ENCODE measurements at places on chromosomes 2 and 18.

DNA sequence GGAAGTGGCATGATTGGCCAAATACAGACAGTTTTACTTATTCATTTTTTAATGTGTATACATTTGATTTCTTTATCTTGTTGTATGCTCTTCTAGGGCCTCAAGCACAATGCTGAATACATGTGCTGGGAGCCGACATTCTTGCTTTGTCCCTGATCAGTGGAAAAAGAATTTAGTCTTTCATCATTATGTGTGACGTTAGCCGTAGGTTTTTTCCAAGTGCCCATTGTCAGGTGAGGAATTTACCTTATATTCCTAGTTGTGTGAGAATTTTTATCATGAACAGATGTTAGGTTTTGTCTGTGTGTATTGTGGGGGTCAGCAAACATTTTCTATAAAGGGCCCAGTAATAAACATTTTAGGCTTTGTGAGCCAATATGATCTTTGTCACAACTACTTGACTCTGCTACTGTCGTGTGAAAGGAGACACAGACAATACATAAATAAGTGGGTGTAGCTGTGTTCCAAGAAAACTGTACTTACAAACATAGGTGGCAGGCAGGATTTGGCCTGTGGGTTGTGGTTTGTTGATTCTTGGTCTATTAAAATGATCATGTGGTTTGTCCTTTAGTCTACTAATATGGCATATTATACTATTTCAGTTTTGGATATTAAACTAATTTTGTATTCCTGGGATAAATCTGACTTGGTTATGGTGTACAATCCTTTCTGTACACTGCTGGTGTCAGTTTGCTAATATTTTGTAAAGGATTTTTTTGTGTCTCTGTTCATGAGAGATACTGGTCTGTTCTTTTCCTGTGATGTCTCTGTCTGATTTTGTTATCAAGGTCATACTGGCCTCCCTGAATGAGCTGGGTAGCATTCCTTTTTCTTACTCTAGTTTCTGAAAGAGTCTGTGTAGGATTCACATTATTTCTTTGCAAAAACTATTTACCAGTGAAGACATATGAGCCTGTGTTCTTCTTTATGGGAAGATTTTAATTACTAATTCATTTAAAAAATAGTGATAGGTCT, 132.2 kb upstream of the SMAD7 start:
- DNase-seq = no peak

DNA sequence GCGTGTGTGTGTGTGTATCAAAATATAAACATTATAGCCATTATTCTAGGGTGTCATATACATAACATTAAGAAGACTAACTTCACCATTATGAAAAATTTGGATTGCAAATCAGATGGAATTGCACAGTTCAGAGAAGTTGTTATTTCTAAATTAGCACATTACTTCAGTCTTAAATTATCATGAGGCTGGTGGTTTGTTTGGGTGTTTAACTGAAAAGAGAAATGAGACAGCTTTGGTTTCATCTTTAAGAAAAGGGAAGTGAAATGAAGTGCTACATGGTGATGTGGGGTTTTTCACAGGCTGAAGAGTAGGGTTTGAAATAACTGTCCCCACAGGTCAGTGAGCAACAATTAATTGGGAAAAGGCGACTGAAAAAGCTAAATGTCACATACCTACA, 161.2 kb upstream of the XIRP2 start:
- DNase-seq = no peak

- DNase-seq = no peak
Observed at GRCh38 chr2:174339561-174340399, 5.0 kb downstream of the SP9 start.

GRCh38 chr18:21449367-21450290, 150.9 kb downstream of the ESCO1 start:
- no peak for DNase-seq

GRCh38 chr2:236663287-236664101, 93.9 kb downstream of the ACKR3 start:
- DNase-seq = no peak

DNA sequence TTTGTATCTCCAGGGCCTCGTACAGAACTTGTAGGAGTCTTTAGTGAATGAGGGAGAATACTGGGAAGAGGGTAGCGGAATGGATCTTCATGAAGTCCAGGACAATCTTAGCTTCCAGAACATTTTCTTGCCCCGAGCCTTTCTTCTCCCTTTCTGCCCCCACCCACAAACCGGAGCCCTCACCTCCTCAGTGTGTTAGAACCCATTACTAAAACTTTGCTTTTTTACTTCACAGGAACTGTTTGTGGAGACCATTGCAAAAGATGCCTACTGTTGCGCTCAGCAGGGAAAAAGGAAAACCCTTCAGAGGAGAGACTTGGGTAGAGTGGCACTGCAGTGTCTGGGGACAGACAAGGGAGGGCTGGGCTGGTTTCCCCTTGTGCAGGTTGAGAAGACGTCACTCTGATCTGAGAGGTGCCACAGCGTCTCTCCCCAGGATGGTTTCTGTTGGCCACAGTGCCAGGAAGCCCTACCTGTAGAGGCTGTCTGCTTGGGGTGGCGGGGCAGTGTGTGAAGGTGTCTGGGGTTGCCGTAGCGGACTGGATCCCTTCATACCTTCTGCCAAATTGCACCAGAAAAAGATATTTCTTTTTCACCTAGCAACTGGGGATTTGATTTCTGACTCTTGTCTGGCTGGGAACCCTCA, 786 bp downstream of the POLE4 start:
- no peak for DNase-seq

- no peak for DNase-seq
Observed at GRCh38 chr2:179311101-179311500, 46.5 kb upstream of the SESTD1 start.

DNA sequence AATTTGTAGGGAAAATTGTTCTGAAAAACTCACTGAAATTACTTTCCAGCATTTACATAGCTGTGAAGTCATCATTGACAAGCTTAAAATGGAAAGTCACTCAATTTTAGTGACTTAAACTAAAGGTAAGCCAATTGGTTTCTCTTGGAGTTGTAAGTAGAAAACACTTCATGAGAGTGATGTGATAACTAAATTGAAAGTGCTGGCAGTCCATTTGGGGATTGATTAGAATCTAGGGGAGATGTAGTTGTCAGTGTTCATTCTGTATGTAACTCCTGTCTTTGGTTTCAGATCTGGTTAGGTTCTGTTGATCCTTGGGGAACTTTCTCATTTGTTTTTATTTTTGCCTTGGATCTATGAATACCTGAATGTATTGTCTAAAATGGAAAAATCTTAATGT, 53.8 kb downstream of the COX7A2L start:
- DNase-seq = no peak

DNA sequence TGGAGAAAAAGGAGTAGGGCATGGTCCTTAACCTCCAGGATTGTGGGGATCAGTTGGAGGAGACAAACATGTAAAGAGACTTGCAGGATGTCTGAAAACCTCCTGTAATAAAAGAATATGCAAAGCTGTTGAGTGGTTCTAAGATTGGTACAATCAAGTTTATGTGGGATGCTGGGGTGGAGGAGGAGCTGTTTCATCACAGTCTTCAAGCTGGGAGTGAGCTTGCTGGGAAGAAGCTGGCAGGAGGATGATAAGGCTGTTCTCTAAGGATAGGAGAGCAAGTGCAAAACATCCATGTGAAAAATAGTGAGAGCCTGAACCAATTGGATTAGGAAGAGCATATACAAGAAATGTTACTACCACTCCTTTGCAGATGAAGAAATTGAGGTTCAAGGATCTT, 161.9 kb upstream of the CRIM1 start:
- no peak for DNase-seq

DNA sequence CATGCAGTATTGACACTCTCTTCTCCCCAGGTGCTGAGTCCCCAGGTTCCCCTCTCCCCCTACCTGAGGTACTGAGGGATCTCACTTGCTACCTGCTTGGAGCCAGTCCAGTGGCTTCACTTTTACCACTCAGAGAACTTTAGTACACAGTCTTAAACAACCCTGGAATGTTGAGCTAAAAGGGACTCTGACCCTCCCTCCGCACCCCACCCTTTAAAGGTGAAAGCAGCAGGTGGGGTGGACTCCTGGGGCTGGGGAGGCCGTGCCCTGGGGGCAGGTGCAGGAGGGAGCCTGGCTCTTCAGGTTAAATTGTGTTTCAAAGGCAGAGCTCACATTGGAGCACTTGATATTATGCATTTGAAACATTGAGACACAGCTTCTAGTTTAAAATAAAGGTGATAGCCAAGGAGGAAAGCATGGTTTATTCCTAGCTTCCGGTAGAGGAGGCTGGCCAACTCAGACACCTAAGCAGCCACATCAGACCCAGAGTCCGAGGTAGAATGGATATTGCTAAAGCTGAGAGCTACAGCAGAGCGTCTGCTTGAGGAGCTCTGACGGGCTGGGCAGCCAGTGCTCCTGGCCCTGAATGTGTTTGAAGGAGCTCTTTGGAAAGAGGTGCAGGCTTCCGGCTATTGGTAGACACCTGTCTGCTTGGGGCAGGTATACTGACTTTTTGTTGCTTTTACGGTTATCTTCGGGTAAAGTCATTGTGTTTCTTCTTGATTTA, 196.4 kb downstream of the AGAP1 start:
- DNase-seq = no peak

GRCh38 chr2:239598011-239598731, 197.4 kb upstream of the HDAC4 start:
- DNase-seq = no peak

GRCh38 chr2:167940346-167940725, 307.1 kb downstream of the STK39 start:
- no peak for DNase-seq

- DNase-seq = no peak
Observed at GRCh38 chr2:227511955-227512354, 40.0 kb downstream of the AGFG1 start.

DNA sequence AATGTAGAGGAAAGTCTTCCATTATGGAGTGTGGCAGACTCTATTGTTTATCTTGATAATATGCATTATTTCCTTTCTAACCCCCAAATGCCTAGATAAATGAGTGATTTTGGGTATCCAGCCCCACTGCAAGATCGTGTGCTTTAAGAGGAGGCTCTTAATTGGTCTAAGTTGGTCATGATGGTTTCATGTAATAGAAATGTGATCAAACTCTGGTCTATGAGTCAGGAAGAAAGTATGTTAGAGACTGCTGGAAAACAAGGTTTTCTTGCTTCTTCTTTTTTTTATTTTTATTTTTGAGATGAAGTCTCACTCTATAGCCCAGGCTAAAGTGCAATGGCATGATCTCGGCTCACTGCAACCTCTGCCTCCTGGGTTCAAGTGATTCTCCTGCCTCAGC, 344.5 kb upstream of the TNP1 start:
- no peak for DNase-seq

DNA sequence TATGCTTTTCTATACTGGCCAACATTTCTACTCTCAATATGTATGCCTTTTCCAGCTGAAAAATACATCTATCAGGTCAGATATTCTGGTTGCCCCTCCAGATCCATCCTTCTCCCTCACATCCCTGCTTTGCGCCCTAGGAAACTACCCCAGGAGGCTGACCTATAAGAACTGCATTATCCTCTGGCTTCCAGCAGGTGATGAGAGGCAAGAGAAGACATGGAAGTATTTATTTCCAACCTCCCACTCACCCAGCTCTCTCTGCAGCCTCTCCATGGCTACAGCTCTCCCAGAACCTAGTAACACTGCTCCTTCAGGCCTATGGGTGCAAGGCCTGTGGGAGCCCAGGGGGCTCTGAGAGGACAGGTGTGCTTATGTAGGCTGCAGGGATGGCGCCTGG, 42.9 kb downstream of the ARID5A start:
- no peak for DNase-seq

DNA sequence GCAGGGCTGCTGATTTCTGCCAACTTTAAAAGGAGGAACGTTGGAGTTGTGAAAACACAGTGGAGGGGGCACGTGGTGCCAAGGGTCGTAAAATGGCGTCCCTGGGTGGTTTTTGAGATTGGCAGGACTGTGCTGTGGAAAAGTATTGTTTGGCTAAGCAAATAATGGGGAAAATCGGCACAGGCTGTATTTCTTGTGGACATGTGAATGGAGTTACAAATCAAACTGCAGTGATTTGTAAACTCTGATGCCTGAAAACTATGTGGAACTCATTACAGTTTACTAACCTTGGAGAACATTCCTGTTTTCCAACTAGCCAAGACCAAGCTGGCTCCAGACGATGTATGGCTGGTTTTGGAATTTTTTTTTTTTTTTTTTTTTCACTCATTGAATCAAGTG, 68.7 kb downstream of the KCTD1 start:
- no peak for DNase-seq
